ENCODE measurements at places on chromosomes 1 and 21.

DNA sequence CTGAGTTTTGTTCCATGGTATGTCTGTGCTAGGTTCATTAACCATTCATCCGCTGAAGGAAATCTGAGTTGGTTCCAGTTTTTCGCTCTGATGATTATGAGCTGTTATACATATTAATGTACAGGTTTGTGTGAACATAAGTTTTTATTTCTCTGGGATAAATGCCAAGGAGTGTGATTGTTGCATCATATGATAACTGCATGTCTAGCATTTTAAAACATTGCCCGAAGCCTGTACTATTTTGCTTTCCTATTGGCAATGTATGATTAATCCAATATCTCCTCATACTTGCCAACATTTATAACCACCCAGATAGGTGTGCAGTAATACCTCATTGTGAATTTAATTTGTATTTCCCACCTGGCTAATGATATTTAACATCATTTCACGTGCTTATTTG lies 322.7 kb downstream of the ZNF326 start:
- DNase-seq, result no peak

GRCh38 chr1:235108876-235109275 lies 19.8 kb downstream of the TOMM20 start:
- DNase-seq, result no peak

- DNase-seq, result no peak
Observed at GRCh38 chr1:160243767-160244166, 18.6 kb downstream of the DCAF8 start.

DNA sequence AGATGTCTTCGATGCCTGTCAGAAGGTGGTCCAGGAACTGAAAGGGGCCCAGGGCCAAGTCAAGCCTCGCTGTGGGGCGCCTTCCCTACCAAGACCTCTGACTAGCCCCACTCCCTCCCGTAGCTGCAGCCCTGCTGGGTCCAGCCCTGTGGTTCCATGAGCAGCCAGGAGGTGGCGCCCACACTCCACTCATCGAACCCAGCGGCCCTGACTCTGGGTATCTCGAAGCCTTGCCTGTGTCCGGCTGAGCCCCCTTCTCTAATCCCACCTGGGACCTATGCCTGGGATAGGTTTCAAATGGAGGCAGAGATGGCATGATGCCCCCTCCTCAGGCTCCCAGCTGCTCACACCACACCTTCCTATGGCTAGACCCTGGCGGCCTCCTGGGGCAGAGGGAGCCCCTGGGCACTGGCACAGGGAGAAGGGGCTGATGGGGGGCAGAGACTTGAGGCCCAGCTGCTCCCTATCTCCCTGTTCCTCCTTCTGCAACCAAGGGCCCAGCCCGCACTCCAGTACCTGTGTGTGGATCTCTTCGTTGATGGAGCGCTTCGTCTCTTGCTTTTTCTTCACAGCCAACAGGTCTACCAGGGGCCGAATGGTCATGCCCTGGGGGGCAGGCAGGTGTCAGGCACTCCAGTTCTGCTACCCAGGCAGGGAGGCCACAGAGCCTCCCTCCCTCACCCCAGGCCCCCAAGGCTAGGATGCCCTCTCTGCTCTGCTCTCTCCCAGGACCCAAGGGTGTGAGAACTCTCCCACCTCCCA lies 52.0 kb downstream of the SLC9A1 start:
- peak; percentile 19 for DNase-seq

DNA sequence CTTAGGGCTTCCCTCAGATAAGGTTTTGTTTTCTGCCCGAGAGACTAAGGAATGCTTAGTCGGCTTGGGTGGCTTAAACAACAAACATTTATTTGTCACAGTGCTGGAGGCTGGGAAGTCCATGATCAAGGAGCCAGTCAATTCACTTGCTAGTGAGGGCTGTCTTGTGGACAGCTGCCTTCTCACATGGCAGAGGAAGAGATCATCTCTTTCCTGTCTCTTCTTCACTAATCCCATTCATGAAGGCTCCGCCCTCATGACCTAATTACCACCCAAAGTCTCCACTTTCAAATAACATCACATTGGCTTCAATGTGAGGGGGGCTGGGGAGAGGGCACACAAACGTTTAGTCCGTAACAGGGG lies 50.5 kb upstream of the IL12RB2 start:
- DNase-seq, result no peak

All from NCI-H1105 treated with DMSO at 0.1 percent for 48 hours (cell line).